ENCODE measurements at places on chromosomes 4 and X.

DNA sequence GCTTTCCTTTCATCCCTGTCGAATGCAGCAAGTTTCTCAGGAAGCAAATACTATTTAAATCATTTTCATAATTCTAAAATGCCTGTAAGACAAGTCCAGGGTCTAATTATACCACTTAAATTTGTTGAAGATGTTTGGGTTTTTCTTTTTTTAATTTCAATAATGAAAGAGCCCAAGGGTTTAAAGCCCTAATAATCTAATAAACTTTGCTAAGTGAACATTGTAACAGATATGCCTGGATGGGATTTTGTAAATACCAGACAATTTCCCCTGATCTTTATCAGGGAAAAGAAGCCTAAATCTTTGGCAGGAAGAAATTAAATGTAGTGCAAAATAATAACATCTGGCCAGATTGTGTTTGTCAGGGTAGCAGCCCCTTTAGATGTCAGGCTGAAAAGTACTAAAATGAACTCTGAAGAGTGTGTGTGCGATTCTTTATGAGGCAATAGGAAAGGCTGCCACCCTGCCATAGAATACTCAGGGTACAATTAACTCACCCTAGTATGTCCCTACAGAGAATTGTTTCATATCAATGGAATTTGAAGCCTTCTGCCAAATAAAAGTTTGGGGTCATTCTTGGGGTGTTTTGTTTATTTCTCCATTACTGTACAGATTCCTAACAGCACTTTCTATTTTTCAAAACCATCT is 45.6 kb downstream of the GPC3 start:
- no peak for DNase-seq

DNA sequence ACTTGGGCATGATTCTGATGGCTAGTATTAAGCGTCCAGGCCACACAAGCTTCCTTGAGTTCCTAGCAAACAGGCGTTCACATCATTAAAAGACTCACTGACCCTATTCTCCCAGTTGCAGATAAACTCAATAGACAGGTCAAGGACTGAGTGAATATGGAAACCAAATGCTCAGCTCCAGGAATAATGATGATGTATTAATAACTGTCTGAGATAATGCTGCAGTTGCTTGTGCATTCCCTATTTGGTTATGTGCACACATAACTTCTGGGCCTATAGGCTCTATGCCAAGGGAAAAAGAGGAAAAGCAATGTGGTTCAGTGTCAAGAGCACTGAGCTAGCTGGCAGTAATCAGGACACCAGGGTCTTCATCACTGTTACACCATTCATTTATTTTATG is 3.5 kb downstream of the RAB9B start:
- DNase-seq, result no peak

- no peak for DNase-seq
Observed at GRCh38 chr4:39682138-39682537, 15.8 kb upstream of the UBE2K start.

DNA sequence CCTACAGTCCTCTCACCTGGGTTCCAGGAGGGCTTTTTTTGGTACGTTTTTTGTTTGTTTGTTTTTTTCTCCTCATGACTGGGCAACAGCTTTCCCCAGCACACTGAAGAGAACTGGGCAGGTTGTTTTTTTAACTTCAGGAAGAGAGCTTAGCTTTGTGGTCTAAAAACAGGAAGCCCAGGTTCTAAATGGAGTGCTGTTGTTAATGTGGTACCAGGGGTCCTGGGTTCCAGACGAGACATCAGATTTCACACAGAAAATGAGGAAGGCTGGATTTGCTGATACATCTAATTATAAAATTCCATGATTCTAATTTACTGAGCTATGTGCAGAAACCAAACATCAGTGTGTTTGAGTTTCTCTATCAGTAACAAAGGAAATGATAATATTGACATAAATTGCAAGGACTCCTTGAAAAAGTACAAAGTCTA is 4.2 kb downstream of the MYOZ2 start:
- DNase-seq, result no peak

- no peak for DNase-seq
Observed at GRCh38 chr4:132670557-132670956, 478.5 kb upstream of the PCDH10 start.

GRCh38 chr4:911221-911751 is 20.8 kb downstream of the GAK start:
- no peak for DNase-seq

- no peak for DNase-seq
Observed at GRCh38 chrX:38649674-38650647, 88.6 kb downstream of the TSPAN7 start.

GRCh38 chr4:155548173-155548572 is 118.5 kb upstream of the GUCY1A1 start:
- DNase-seq, result no peak

- DNase-seq, result no peak
Observed at GRCh38 chrX:16186380-16187007, 19.2 kb downstream of the MAGEB17 start.

- DNase-seq, result no peak
Observed at GRCh38 chrX:1425381-1425780, 27.3 kb downstream of the ASMTL start.

- DNase-seq, result no peak
Observed at GRCh38 chr4:138802499-138802898, 213.1 kb upstream of the NOCT start.

- DNase-seq, result no peak
Observed at GRCh38 chr4:185758807-185759206, 53.2 kb downstream of the SORBS2 start.

- DNase-seq, result no peak
Observed at GRCh38 chr4:186724058-186724863, 605 bp upstream of the FAT1 start.

GRCh38 chr4:101141230-101141629 is 206.1 kb downstream of the PPP3CA start:
- DNase-seq, result no peak

- DNase-seq, result no peak
Observed at GRCh38 chr4:165583341-165583740, 204.5 kb downstream of the CPE start.

DNA sequence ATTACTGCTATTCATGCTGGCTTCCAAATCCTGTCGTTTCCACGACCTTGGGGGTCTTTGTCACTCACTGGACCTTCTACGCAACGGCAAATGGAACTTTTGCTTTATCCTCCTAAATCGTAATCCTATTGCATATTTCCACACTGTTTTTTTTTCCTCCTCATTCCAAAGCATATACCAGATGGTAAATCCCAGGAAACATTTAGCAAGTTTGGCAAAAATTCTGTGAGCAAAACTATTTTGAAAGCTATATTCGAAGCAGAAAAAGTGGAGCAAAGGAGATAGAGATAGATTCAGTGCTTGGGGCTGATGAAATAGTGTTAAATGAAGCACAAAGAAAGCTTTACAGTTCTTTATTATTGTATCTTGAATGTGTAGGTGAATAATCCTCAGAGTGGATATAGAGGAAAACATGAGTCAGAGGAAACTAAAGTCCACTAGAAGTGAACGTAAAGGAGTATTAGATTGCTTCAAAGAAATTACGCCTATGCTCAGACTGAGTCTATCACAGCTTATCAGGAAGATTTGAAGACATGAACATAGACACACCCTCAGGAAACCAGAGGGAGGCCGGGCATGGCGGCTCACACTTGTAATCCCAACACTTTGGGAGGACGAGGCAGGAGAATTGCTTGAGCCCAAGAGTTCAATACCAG is 50.2 kb upstream of the FAM9A start:
- DNase-seq, result no peak

GRCh38 chr4:111595456-111595855 is 549.8 kb upstream of the FAM241A start:
- DNase-seq, result no peak

GRCh38 chrX:12245650-12246645 is 107.7 kb downstream of the FRMPD4 start:
- DNase-seq, result no peak

GRCh38 chr4:15779306-15779705 is 1.2 kb downstream of the CD38 start:
- DNase-seq, result no peak

DNA sequence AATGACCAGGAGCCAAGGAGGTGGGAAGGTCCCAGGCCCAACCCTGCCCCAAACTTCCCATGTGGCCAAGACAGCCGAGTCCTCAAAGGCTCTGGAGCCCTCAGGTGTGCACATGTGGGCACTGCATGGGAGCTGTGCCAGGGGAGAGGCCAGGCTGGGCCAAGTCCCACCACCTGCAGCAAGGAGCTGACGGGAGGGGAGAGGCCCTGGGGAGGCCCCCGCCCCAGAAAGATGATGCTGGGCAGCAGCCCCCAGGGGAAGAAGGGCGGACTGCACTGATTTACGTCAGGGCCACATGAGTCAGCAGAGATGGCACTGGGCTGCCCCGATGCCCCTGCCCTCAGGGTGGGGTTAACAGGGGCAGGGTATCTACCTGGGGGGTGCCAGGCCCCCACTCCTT is 1.4 kb downstream of the L1CAM start:
- no peak for DNase-seq

DNA sequence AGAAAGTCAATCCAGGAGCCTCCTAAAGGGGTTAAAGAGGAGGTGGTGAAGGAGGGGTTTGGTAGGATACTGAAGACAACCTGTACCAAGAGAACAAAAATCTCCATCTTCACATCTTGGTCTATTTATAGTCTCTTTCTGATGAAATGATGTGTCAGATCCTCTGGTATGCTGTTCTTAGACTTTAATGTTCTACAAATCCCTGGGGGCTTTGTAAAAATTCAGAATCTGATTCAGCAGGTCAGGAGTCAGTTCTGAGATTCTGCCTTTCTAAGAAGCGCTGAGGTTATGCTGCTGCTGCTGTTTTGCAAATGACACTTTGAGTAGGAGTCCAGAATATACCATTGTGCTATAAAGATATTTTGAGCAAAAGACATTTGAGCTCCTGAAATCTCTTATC is 172.9 kb upstream of the GLRA2 start:
- no peak for DNase-seq

- no peak for DNase-seq
Observed at GRCh38 chr4:85673540-85673939, 198.6 kb downstream of the ARHGAP24 start.

DNA sequence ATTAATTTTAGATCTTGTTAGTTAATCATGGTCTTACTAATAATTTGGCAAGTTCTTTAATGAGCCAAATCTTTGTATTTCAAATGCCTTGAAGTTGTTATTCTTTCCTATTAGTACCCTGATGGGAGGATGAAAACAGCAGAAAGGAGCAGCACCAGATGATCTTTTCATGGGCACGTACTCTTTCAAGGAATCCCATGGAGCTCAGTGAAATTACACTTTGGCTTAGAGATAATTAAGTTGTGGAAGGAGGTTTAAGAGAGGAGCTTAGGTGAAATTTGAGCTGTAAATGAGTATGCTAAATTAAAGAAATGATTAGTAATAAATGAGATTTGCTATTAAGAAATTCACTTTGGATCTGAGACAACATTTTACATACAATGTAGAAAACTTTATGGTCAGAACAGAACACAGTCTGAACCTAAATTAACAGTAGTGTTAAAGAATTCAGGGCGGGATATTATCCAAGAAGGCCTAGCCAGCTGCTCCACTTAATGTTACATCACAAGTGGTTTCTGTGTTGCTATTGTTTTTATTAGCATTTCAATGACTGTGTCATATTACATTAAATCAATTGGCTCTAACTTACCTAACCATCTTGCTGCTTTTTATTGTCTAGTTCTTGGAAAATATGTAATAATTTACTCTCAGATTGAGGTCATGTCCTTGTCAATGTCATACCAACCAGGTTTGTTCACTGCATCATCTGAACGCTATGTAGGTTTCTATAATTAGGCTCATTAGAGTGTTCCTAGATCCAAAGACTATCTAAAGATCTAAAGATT is 3.9 kb downstream of the MTHFD2L start:
- no peak for DNase-seq

- DNase-seq, result no peak
Observed at GRCh38 chrX:31268359-31268758, 196.5 kb upstream of the FTHL17 start.

DNA sequence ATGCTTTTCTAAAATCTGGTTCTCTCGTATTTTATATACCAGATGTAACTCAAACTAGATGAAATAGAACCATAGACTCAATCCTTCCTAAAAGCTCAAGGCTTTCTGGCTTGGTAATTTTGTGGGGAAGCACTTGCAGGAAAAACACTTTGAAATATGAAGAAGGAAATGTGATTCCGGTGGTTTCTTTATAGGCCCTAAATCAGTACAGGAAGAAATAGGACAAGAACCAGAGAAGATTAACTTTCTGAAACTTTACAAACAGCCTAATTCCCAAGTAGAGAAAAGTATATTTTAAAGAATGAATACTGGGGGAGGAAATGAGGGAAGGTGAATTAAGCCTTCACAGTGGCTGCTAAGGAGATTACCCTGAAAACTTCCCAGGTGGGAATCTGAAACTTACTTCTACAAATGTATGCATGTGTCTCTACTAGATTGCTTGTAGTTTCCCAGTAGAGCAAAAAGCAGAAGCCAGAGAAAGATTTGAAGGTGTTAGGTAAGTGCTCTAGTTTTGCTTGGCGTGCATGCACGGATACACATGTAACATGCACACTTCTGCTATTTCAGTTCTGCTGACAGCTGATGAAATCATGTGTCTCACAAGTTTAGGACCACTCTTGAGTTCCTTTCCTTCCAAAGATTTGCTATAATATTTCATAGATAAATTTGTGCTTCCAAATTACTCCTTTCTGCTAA is 92.1 kb downstream of the AFF1 start:
- no peak for DNase-seq

GRCh38 chr4:166972071-166972470 is 262.2 kb downstream of the SPOCK3 start:
- no peak for DNase-seq

DNA sequence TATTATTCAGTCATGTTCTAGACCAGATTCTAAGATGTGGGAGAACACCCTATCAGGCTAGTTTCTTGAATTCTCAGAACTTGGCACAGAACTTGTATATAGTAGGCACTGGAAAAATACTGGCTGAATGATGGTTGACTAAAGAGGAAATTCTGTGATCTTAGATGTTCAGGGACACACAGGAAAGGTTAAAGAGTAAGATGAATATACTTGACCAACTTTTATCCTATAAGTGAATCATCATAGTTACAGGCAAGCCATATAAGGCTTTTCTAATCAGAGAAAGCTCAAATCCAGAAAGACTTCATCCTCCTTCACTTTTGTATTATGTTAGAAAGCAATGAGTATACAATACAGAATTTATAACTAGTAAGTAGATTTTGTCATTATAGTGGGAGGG is 53.8 kb downstream of the SEPTIN11 start:
- no peak for DNase-seq

DNA sequence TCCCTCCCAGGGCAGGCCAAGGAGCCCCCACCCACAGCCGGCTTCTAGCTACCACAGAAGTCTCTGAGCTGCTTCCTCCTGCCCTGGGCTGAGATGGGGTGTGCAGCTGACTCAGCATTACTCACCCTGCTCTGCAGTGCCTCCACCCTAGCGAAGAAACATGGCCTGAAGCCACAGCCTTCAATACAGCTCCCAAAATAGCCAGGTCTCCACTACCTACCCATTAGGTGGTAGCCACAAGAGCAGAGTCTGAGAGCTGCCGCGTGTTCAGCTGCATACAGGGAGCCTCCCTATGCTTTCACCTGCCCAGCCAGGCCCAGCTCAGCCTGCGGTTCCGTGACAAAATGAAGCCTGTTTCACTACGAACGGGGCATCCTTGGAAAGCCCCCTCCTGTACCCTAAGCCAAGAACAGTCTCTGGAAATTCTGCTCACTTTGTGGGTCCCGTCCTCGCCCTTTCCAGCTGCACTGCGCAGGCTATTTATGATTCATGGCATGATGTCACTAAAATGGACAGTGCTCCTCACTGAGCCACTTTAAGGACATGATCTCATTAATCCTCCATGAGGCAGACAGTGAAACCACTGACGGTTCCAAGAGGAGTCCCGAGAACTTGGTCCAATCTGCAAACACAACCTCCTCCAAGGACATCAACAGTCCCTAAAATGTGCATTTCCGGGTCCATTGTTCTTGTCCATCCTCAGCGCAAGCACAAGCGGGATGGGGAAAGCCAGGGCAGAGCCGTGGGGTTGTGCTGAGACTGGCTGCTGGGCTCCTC is 20.2 kb downstream of the WDR1 start:
- DNase-seq, result peak; percentile 61
